ENCODE measurements at places on chromosomes 12 and 14.
A peak's percentile ranks its signal among the peaks of the same experiment; 100 is the strongest.

- no peak for DNase-seq
These were observed 194.4 kb upstream of the BCL2L14 start for GRCh38 chr12:11876307-11876706.

- peak; percentile 42 for DNase-seq
These were observed 49.9 kb upstream of the OR4E1 start for GRCh38 chr14:21723431-21724045.

DNA sequence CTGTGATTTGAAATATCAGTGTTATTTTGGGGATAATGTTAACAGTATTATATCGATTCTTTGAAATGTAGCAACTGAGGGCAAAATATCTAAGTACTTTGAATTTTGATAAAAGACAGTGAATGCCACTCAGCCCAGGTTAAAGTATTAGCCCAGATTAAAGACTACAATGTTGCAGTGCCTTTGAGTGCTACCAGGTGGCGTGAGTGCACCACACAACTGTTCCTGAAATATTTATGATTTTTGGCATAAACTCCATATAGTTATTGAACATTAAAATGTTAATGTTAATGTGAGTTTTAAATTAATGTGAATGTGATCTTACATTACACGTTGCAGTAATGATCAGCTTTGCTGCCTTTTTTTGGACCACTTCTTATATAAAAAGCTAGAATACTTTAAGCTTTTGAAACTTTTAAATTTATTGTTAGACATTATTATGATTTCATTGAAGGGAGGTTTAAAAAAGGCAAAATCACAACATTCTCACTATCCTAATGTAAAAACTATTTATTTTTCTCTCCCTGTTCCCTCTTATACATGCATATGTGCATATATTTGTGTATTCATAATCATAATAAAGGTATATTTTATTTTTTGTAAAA is 22.5 kb downstream of the MRPS35 start:
- no peak for DNase-seq

- no peak for DNase-seq
These were observed 20.2 kb downstream of the KRT8 start for GRCh38 chr12:52884526-52885293.

- no peak for DNase-seq
These were observed 53.9 kb downstream of the TTLL5 start for GRCh38 chr14:75714991-75715390.

DNA sequence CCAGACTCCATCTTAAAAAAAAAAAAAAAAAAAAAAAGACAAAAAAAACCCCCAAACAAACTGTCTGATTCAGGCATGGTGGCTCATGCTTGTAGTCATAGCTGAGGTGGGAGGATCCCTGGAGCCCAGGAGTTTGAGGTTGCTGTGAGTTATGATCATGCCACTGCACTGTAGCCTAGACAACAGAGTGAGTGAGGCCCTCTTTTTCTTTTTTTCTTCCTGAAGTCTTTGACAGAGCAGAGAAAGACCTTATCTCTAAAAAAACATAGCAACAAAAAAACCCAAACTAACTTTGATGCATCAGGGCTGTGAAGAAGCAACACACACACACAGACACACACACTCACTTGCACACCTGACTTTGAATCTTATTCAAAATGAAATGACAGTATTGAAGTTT is 7.7 kb upstream of the AMN1 start:
- DNase-seq = no peak

GRCh38 chr12:124581307-124582107 is 14.1 kb upstream of the NCOR2 start:
- no peak for DNase-seq

GRCh38 chr12:111792155-111792855 is 25.6 kb downstream of the ALDH2 start:
- DNase-seq = no peak

DNA sequence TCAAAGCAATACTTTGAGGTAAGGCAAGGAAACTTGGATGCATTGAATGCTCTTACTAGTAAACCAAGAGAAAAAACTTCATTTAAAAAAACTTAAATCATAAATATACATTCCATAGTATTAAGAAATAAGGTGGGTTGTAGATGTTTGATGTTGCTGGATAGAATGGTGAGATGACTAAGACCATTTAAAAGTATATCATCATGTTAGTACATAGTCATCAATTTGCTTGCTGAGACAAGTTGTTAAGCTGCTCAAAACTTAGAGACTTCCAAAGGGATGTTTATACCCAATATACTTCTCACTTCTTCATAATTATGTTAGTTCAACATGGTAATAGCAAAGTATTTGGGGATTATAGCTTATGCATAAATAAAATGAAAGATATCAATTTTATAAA is 675.5 kb upstream of the MGAT4C start:
- no peak for DNase-seq

All from iPS DF 19.7 (cell line).